ENCODE measurements at places on chromosomes 5 and 9.
A peak's percentile ranks its signal among the peaks of the same experiment; 100 is the strongest.

DNA sequence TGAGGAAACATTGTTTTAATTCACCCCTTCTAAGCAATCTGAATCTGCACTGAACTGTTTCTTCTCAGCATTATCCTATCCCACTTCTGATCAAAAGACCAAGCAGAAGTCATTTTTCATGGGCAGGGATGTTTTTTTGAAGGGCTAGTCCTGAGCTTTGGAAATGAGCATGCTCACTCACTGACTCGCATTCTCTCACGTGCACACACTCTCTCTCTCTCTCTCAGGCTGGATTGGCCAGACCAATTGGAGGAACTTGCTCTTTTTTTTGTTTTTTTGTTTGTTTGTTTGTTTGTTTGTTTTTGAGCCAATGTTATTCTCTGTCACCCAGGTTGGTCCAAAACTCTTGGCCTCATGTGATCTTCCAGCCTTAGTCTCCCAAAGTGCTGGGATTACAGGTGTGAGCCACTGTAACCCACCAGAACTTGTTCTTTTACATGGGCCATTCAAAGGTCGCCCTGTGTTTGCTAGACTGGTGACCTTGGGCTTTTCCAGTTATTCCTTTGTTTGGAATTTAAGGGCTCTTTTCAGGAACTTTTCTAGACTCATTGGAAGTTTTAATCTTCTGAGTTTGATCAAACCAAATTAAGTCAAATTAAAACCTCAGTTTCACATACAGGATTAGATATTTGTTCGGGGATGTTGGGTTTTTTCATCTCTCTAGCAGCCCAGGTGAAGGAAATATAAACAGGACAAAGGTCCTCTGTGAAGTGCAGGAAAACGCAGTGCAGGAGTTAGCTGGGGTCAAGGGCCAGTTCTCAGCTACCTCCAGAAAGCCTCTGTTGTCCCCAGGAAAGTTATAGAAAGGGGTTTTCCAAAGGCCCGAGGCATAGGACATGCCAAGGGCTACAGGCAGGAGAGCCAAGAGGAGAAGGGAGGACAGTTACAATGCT, 13.1 kb downstream of the FAXDC2 start:
- peak overlapping the region; percentile 25 for H3K27ac ChIP-seq
- peaks cover 31% of the 10 kb centered on the region for H3K36me3 ChIP-seq

- no peak for DNase-seq
- no peaks in the 10 kb centered on the region for H3K4me1 ChIP-seq
- no peak overlapping the region for H3K4me3 ChIP-seq
- H3K27ac ChIP-seq, result no peak overlapping the region
Measured at GRCh38 chr9:87629104-87629503, 96.8 kb upstream of the CTSL start.

DNA sequence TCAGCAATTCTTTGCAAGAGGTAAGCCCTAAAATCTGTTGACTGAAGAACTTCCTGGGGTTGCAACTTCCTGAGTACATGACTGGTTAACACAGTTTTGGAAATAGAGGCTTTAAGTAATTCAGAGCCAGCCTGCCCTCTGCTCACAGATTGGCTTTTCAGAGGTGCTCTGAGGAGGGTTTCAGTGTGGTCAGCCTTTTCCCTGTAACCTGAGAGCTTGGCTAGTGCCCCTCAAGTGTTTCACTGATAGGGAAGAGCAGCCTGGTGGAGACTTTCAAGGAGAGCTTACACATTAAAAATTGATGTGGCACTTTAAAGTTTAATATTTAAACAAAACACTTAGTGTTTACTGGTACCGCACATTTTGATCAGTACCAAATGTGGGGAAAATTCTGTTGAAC, 56.7 kb upstream of the FOXB2 start:
- DNase-seq, result no peak
- no peaks in the 10 kb centered on the region for H3K27me3 ChIP-seq
- H3K36me3 ChIP-seq, result no peaks in the 10 kb centered on the region
- no peak overlapping the region for H3K27ac ChIP-seq
- H3K4me1 ChIP-seq, result no peaks in the 10 kb centered on the region

DNA sequence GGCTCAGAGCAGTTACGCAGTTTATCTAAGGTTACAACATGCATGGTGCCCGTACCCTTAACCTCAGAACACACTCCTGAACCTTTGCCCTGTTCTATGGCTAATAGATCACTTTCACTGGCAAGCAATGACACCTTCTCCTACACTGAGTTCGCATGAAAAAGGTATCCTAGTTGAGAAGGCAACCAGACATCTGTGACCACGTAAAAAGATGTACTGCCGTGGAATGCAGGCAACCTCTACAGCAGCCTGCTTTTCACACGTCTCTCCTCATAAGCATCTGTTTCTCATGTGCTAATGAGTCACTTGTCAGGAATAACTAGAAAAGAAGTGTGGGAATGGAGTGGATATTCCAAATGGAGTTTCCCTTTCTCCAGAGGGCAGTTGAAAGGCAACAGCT, 71.4 kb downstream of the FBXO38 start:
- H3K4me1 ChIP-seq, result no peaks in the 10 kb centered on the region
- no peak overlapping the region for H3K27ac ChIP-seq
- DNase-seq, result no peak
- H3K36me3 ChIP-seq, result no peaks in the 10 kb centered on the region
- no peak overlapping the region for H3K4me3 ChIP-seq

GRCh38 chr9:128528445-128529160, 23.8 kb upstream of the SPTAN1 start:
- H3K27me3 ChIP-seq, result no peaks in the 10 kb centered on the region
- H3K4me1 ChIP-seq, result peaks cover 2% of the 10 kb centered on the region
- H3K36me3 ChIP-seq, result peaks cover 100% of the 10 kb centered on the region
- H3K4me3 ChIP-seq, result no peak overlapping the region
- no peak overlapping the region for H3K27ac ChIP-seq

GRCh38 chr5:38922199-38922598, 76.4 kb downstream of the OSMR start:
- H3K27me3 ChIP-seq, result no peaks in the 10 kb centered on the region
- no peaks in the 10 kb centered on the region for H3K4me1 ChIP-seq
- no peak overlapping the region for H3K27ac ChIP-seq
- H3K36me3 ChIP-seq, result peaks cover 49% of the 10 kb centered on the region
- no peak overlapping the region for H3K4me3 ChIP-seq
- DNase-seq, result peak; percentile 60

DNA sequence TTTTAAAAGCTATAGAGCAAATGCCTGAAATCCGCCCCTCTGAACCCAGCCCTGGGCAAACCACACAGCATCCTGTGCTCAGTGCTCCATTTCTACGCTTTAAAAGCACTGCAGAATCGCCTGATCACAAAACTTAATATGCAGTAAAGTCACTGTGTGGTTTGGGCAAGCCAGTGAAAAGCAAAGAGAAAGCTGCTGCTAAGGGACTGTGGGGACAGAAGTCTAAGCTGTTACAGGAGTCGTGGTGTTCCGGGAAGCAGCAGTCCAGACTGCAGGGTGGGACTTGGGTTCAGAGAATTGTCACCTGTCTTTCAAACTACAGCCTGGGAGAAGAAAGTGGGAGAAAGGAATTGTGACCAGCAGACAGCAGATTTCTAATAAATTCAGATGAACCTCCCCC, 8.2 kb downstream of the RAPGEF1 start:
- no peak overlapping the region for H3K4me3 ChIP-seq
- H3K27ac ChIP-seq, result no peak overlapping the region
- no peak for DNase-seq
- peaks cover 100% of the 10 kb centered on the region for H3K4me1 ChIP-seq

GRCh38 chr5:167720676-167721260, 570.7 kb upstream of the WWC1 start:
- H3K36me3 ChIP-seq, result no peaks in the 10 kb centered on the region
- H3K27ac ChIP-seq, result no peak overlapping the region
- no peak overlapping the region for H3K4me3 ChIP-seq
- no peaks in the 10 kb centered on the region for H3K4me1 ChIP-seq
- DNase-seq, result no peak

GRCh38 chr5:159884917-159885620, 31.2 kb upstream of the ADRA1B start:
- H3K4me3 ChIP-seq, result no peak overlapping the region
- DNase-seq, result no peak
- no peaks in the 10 kb centered on the region for H3K36me3 ChIP-seq
- no peak overlapping the region for H3K27ac ChIP-seq
- no peaks in the 10 kb centered on the region for H3K4me1 ChIP-seq
- H3K27me3 ChIP-seq, result no peaks in the 10 kb centered on the region

GRCh38 chr5:175849153-175849552, 22.2 kb upstream of the CPLX2 start:
- no peaks in the 10 kb centered on the region for H3K27me3 ChIP-seq
- H3K4me1 ChIP-seq, result no peaks in the 10 kb centered on the region
- H3K4me3 ChIP-seq, result no peak overlapping the region
- DNase-seq, result no peak
